ENCODE measurements at places on chromosomes 4 and X.

GRCh38 chr4:59664771-59665170 lies 1535.4 kb upstream of the ADGRL3 start:
- DNase-seq, result no peak

DNA sequence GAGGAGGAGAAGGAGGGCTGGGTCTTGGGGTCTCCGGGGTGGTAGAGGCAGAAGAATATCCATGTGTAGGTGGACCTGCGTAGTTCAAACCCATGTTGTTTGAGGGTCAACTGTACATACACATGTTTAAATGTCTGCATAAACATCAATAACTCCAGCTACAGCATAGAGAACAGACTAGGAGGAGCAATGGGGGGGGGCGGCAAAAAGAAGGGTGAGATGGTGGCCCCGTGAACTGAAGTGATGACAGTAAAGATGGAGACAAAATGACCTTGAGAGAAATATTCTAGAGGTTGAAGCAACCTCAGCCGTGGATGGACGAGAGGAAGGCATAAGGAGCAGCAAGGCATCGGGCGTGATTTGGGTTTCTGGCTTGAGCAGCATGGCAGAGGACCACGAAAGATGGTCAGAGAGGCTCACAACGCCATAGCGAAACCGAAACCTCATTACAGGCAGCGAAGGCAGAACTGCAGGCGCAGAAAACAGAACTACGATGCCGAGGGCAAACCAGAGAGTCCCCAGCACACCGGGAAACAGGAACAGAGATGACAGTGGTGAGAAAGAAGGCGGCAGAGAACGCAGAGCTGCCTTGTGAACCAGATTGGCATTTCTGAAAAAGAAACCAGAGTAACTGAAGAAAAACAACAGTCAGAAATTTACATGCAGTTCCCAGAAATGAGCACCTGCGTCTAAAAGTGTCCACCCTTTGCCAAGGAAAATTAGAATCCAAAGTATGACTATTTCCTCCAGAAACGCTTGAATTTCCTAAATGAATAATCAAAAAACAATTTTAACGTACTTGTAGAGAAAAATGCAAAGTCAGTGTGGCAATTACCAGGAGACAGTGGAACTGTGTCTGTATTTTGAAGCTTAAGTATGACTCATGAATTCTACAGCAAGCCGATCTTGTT lies 50.3 kb upstream of the ENPP6 start:
- DNase-seq, result peak; percentile 82

DNA sequence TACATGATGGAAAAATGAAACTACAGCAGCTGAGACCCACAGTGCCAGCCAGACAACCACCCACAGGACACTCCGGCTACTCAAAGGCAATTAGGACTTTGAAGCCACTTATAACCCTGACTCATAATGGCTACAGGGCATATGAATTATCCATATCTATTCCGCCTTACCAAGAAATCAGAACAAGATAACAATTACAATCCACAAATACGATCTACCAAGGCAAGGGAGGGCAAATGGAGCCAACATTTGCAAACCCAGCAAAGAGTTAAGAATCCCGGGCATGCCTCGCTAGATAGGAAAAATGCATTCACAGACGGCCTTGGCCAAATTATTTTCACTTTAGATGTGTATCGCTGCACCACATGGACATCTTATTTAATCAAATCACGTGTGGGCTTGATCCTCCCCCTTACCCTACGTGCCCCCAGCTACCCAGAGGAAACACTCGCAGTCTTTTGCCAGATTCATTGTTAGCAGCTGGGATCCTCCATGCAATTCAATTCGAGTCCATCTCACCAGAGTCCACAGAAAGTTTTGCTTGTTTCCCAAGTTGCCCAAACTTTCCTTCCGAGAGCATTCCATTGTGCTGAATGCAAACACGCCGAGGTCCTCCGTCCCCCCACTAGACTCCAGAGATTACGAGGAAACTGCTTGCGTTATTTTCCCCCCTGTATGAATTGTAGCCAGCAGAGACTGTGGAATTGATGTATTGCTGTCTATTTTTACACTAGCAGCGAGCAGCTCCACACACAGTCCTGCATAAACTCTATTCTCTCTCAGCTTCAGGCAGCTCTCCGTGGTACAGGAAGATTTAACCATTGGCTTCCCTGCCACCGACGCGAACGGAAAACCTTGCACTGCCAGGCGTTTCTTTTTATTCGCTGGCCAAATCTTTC lies 1.2 kb downstream of the PPARGC1A start:
- DNase-seq, result no peak

DNA sequence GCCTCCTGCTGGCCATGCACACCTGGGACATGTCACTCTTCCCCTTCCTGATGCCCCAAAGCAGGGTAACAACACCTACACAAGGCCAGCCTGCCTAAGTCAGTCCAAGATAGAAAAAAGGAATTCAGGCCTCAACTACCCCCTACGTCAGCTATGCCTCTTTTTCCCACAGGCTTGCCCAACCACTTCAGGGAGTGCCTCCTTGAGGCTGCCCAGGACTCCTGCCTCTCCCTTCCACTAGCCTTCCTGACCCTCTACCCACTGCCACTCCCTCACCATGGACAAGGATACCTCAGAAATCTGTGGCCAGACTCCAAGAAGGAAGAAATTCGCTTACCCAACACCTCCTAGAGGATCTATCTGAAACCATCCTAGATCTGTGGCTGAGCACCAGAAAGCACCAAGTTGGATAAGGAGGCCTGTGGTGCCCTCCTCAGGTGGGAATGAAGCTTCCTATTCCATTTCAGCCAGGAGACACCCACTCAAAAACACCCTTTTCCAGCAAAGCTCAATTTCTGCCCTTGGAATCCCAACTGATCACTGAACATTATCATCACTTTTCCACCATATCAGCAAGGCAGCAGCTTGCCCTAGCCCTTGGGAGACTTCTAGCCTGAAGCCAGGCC lies 1.8 kb downstream of the KDM5C start:
- DNase-seq, result peak; percentile 71

GRCh38 chrX:79336869-79337815 lies 30.0 kb downstream of the ITM2A start:
- DNase-seq, result no peak

GRCh38 chr4:25938787-25939186 lies 24.8 kb downstream of the SMIM20 start:
- DNase-seq, result no peak

DNA sequence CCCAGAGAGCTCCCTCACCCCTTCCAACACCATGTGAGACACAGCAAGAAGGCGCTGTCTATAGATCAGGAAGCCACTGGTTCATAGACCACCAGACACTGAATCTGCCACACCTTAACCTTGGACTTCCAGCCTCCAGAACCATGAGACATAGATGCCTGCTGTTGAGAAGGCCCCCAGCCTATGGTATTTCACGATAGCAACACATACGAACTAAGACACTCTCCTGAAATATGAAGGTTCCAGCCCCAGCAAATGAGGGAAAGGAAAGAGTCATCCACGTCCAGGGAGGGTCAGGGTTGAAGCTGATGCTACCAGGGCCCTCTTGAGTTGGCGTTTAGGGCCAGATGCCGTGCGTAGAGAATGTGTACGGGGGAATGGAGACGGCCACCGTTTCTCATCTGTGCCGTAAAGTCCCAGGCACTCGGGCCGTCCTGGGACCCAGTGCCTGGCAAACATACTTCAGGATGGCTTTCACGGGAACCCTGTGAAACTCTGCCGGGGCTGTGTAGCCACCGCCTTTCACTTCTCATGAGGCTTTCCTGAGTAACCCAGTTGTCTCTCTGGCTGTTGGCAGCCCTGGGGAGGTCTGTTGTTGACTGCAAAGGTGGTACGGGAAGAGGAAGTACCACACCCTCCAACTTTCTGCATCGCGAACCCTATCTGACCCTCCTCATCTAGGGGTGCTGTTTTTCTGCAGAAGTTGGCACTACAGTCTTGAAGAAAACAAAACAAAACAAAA lies 17.7 kb upstream of the P2RY8 start:
- peak; percentile 67 for DNase-seq

Measured in vagina (tissue), 2 donors.